ENCODE measurements at places on chromosomes 4 and X. TPM values are rescaled to one million over a fixed set of nuclear protein-coding genes. Genes with fewer than 3 reads are reported as not detected.

DNA sequence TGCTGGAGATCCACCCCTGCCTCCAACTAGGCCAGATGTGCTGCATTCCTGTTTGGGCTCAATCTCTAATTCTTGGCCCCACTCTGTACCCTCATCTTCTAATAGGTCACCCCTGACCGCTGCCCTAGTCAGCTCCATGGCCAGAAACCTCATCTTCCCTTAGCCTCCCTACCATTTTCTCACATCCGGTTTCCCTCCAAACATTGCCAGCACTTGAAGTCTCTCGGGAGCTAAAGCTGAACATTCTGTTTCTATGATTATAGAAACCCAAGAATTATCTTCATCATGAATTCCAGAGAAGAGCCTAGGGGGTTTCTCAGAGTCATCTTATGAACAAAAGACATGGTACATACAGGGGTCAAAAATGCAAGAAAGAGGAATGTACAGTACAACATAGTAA, 179.7 kb downstream of the AMELX start:
- no peak for ATAC-seq

Gene CHST7
- 2.5 TPM for total RNA-seq

Gene RAB33A
- total RNA-seq = 0.85 TPM

DNA sequence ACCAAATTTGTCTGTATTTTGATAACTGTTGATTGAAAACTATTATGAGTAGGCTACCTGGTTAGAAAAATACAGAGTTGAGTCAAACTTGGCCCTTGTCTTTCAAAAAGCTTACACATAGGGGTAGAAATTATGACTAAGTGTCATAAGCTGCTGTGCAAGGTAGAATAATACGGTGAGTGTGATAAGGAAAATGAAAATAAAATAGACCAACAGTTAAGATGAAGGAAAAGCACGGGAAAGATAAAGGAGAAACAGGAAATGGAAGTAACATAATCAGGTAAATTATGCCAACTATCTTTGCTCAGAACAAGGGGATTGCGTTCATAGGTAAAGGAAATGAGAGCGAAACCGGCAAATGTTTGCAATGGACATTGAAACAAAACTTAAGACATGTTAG, 302.5 kb downstream of the PCDH7 start:
- ATAC-seq = no peak

GRCh38 chrX:96407072-96407471, 277.6 kb upstream of the DIAPH2 start:
- no peak for ATAC-seq

Gene FAM133A
- total RNA-seq = 1.3 TPM

GRCh38 chrX:19627081-19627480, 111.8 kb upstream of the MAP3K15 start:
- ATAC-seq = no peak

GRCh38 chr4:5033281-5033841, 14.1 kb upstream of the CYTL1 start:
- ATAC-seq = no peak

- no peak for ATAC-seq
Measured at GRCh38 chr4:184348311-184349233, 125.8 kb downstream of the IRF2 start.

DNA sequence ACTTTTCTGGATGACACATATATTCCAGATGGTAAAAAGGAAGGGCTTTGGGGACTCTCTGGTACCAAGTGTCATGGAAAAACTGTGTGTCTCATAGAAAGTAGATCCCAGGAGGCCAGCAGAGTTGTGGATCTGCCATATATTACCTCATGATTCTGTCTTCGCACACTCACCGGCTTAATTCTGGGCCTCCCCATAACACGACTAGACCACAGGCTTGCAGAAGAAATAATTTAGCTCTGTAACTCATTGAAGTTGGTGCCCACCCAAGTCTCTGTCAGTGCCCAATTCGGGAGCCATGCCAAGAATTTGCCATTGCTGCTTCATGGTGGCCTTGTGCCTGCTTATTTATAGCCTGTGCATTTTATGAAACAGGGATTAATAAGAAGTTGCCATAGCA, 104.5 kb downstream of the AR start:
- no peak for ATAC-seq

GRCh38 chr4:71009086-71009485, 15.6 kb downstream of the DCK start:
- ATAC-seq = no peak

Gene TSPAN6
- 48.7 TPM for total RNA-seq

Gene SPATA18
- total RNA-seq = 51.3 TPM

GRCh38 chr4:141814499-141814898, 178.1 kb downstream of the IL15 start:
- no peak for ATAC-seq

DNA sequence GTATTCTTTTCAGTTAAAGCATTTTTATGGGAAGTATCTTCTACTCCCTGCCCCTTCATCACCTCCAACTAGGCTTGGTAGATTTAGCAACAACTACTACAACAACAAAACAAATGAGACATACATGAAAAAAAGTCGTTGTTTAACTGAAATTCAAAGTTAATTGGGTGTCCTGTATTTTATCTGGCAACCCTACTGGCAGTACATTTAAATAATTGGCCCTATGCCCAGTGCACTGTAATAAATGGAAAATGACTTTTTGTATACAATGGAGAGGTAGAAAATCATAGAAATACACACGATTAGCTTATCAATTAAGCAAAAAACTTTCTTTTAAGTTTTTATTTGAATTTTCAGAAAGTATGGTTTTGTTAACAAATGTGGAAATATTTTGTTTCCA, 21.4 kb upstream of the CLGN start:
- ATAC-seq = no peak

GRCh38 chrX:96551322-96551872, 133.2 kb upstream of the DIAPH2 start:
- no peak for ATAC-seq

DNA sequence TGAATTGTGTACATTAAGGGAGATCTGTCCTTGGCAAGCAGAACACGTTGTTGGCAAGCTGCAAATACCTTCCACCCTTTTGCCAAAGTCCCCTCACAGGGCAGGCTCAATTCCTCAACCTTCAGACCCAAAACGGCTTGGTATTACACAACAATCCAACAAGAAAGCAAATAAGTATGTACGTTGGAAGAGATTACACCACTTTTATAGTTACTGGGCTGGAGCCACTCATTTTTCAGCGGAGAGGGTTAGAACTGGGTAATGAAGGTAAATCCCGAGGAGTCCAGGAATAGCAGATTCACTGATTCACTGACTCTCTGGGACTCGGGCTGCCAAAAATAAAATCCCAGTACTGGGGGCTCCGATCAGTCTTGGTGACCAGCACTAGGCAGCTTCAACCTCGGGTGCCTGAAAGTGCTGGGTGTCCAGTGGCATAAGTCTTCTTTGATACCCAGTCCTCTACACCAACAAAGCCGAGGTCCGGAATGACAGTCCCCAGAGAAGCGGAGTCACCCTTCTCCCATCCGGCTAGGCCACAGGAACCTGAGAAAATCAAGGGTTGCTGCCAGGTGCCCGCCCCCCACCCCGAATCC, 587 bp downstream of the TIMM8A start:
- peak; percentile 13 for ATAC-seq

Gene CT83
- total RNA-seq = not detected

DNA sequence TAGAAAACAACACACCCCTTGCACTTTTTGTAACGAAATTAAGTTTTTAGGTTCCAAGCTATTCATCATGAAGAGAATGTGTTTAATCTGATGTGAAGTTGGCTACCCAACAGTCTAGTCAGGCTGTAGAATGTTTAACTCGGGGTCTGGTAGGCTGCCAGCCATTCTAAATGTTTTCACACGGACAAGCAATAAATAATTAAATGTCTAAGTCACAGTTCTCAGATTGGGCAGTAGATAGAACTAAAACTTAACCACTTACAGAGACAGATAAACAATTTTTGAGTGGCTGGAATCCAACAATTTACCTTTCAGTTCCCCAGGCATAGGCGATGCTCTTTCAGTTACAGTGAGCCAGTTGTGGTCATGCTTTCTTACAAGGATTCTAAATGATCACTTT, 66.5 kb downstream of the CHIC2 start:
- no peak for ATAC-seq

DNA sequence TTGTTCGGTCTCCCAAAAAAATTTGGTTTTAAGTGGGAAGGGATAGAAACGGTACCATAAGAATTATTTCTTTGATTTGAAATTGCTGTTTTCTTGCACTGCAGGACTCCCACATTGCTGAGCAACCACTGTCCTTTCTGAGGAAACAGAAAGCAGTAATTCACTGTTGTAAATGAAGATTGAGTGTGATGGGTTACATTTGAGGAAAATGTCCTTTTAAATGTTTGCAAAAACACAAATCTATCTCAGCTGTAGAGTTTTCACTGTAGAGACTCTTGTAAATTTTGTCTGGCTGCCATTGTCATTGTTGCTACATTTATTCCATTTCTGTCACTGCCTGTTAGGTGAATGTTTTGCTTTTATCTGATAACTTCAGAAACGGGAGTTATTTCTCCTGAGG, 105.2 kb downstream of the FRAS1 start:
- ATAC-seq = no peak

GRCh38 chr4:10589321-10589720, 95.2 kb downstream of the CLNK start:
- ATAC-seq = no peak

Gene CT45A5
- total RNA-seq = not detected

DNA sequence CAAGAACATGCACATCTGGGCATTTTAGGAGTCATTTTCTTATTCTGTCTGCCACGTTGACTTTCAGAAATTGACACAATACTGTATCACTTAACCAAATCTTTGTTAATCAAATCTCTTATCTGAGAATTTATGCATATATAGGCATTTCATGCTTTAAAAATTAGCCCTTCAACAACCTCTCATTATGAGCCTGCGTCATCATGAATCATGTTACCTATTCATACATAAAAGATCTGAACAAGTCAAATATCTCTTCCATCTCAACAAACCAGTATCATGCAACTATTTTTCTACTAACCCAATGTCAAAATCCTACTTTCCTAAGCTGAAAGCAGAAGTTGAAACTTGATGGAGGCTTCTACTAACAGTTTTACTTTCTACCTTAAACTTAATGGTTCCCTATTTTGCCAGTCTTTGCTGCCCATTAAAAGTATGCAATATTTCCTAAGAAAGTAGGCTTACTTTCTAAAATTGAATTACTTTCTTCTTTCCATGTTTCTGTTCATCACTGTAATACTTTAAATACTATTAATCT, 1.8 kb downstream of the ADAM29 start:
- ATAC-seq = no peak

- ATAC-seq = no peak
Measured at GRCh38 chrX:108132876-108133275, 41.3 kb downstream of the ATG4A start.

Gene CCNG2
- 22.5 TPM for total RNA-seq

DNA sequence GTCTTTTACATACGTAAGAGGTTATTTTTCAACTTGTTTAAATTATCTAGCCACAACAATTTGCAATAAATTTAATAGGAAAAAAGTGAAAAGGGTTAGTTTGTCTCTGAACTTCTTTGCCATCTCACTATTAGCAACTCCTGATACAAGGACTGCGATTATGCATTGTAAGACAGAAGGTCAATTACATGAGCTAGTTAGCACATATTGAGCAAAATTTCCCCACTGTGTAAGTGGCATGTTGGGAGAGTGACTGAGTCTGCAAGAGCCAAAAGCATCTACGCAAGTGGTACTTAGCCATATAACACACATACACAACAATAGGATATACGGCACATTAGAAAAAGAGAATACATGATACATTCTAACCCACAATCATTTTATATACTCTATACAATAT, 927.2 kb downstream of the STPG2 start:
- ATAC-seq = no peak

All from motor neuron (in vitro differentiated cells).